ENCODE measurements at places on chromosomes 12 and 14. TPM values are rescaled to one million over a fixed set of nuclear protein-coding genes. Genes with fewer than 3 reads are reported as not detected.
A peak's percentile ranks its signal among the peaks of the same experiment; 100 is the strongest.

DNA sequence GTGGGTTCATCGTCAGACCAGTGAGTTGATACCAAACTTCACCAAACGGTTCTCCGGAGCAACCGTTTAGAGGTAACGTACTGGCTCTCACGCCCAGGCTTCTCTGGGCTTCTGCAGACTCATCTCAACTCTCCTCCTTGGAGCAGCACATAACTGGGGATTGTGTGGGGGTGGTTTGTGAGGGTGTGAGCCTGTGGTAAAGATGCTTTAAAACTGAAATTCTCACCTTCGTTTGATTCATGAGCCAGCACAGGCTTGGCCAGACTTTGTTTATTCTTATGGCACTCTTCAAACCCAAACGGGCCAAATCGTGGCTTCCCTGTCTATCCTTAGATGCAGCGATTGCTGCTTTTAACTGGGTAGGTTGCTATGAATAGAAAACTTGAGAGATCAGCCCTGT is 121.3 kb downstream of the SAMD4A start:
- no peak for DNase-seq

DNA sequence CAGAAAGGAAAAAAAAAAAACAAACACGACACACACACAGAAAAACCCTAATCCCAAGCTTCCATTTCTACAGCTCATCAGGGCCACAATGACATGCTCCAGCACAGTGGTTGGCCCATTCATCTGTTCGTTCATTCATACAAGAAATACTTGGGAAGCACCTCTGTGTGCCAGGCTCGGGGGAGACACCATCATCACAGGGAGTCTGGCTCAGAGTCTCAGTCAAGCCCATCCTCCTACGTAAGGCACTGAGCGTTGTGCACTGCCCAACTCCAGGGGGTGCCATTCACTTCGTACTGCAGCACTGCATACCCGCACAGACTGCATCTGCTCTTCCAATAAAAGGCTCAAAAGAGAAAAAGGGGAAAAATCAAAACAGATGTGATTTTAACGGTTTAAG is 15.3 kb downstream of the VPS37B start:
- peak; percentile 63 for DNase-seq

DNA sequence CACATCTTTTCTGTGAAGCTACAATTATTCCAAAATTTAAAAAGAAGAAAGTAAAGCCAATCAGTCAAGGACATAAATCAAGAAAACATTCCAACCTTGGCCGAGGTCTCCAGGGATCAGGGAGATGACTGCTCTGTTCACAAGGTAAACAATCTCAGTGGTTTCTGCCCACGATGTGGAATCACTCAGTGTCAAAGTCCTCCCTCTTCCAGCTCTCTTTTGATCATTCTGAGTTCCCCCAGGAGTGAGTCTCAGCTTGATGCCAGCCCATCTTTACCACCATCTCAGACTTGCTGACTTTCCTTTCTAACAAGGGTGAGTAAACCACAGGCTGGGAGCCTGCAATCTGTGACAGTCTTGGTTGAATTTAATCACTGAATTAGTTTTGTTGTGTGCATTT is 4.8 kb upstream of the SERPINA9 start:
- DNase-seq, result no peak

DNA sequence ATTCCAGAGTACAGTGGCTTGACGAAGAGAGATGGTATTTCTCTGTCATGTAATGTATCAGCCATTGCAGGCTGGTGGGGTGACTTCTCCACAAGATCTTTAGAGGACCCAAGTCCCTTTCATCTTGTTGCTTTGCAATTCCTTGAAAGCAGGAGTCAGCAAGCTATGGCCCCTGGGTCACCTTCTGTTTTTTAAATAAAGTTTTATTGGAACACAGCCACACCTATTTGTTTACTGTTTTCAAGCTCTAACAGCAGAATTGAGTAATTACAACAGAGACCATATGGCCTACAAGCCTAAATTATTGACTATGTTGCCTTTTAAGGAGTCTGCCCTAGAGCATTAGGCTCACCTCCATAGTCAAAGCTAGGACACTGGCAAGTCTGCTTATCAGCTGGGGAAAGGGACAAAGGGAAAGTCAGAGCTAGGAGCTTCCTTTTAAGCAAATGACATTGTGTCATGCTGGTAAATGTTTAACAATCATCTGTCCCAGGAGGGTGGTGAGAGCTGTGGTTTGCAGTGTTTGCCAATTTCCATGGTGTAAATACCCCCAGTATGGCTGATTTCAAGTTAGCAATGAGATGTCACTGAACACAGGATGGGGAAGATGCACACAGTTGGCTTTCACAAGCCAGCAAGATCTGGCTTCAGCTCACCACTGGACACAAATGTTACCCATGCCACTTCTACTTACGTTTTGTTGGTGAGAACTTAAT is 87.7 kb upstream of the PWP1 start:
- DNase-seq, result no peak

GRCh38 chr14:69665631-69666030 is 54.2 kb downstream of the SUSD6 start:
- DNase-seq, result no peak

GCN1 gene
- total RNA-seq, result 34.5 TPM

- DNase-seq, result no peak
These were observed 1.3 kb downstream of the MBD6 start for GRCh38 chr12:57523706-57524614.

HOXC10 gene
- not detected for total RNA-seq

DNA sequence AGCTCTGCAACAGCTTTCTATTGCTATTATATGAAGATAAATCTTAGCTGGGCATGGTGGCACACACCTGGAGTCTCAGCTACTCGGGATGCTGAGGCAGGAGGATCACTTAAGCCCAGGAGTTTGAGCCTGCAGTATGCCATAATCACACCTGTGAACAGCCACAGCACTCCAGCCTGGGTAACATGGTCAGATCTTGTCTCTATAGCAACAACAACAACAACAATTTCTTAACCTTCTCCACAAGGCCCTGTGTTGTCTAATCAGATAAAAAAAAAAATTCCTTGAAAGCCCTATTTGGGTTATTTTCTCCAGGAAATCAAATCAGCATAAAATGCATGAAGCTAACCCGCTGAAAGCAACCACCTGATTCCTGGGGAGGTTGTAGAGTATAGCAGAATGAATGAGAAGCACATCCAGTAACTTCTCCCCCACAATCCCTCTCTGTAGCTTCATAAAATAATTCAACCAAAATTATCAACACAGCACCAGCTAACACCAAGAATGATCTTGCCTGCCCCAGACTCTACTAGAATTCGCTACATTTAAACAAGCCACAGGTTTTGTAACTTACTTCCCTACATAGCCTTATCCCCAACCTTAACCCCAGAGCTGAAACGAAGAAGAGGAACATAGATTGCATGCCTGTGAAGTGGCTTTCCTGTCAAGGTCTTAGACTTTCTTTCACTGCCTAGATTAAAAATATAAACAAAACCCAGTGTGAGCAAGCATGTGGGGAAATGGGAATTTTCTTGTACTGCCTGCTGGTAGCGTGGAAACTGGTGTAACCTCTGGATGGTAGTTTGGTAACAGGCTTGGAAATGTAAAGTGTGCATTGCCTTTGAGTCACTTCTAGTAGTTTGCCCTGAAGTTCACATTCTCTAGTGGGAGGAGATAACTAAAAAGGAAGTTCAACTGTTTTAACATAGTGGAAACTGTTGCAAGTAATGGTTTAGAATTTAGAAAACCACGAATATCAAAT is 6.0 kb upstream of the STK38L start:
- peak; percentile 76 for DNase-seq

- DNase-seq, result no peak
These were observed 293.2 kb upstream of the FAR2 start for GRCh38 chr12:28855761-28856310.

GRCh38 chr12:107660235-107660634 is 25.4 kb upstream of the PWP1 start:
- DNase-seq, result no peak

RSRC2 gene
- 75.5 TPM for total RNA-seq

KRT83 gene
- total RNA-seq, result 0.33 TPM

SLC25A47 gene
- not detected for total RNA-seq

GRCh38 chr14:70047598-70048312 is 141.0 kb downstream of the SLC8A3 start:
- no peak for DNase-seq

DNA sequence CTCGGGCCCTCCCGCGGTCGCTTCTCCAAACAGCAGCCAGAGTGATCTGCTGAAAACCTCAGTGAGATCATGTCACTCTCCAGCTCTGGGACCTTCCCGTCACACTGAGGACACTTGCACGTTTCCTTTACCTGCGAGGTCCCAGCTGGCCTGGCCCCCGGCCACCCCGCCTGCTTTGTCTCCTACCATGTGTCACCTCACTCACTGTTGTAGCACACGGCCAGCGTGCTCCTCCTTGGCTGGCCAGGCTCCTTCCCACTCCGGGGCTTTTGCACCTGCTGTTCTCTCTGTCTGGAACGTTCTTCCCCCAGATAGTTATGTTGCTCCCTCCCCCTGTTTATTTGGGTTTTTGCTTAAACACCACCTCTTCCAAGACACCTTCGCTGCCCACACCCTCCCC is 199.0 kb downstream of the TSPAN9 start:
- DNase-seq, result no peak

NR4A1 gene
- total RNA-seq, result 10.4 TPM

- DNase-seq, result no peak
These were observed 106.4 kb downstream of the EFCAB11 start for GRCh38 chr14:89848165-89848564.

VRTN gene
- total RNA-seq, result 0.05 TPM

CCDC175 gene
- not detected for total RNA-seq

GYS2 gene
- not detected for total RNA-seq

CACNA1C gene
- total RNA-seq, result 0.71 TPM

DNA sequence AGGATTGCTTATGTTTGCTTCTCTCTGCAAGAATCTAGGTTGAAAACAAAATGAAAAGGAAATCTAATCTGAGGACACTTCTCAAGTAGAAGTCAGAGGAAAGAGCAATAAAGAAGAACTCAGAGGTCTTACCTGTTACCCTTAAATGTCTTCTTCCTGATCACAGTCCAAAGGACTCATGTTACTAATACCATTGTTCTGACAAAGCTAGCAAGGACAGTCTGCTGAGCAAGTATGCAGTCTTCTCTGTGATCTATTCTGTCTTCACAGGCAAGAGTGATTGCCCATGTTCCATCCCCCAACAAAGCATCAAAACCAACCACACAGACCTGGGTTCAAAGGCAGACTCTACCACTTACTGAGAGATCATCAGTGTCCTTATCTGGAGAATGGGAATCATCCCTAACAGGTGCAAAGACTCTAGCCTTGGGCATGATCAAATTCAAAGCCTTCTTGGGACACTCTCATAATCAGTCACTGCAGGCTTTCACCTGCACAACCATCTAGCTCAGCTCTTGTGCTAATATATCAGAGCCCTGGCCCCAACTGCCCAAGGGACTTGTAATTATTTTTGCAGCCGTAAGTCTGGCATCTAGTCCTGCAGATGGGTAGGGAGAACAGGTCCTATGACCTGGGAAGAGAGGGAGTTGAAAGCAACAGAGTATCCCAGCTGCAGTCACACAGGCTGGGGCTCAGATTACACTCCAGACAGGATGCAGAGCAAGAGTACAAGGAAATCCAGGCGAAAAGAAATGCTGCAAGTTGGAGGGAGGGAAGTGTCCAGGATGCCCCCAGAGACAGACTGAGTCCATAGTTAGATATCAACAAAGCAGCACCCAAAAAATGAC is 97.9 kb upstream of the NUDT4 start:
- no peak for DNase-seq

- peak; percentile 38 for DNase-seq
These were observed 110.0 kb downstream of the CCDC60 start for GRCh38 chr12:119444462-119445044.

WNT1 gene
- not detected for total RNA-seq

Measured in thymus (tissue), 14 donors.